ENCODE measurements at places on chromosomes 4 and X.

DNA sequence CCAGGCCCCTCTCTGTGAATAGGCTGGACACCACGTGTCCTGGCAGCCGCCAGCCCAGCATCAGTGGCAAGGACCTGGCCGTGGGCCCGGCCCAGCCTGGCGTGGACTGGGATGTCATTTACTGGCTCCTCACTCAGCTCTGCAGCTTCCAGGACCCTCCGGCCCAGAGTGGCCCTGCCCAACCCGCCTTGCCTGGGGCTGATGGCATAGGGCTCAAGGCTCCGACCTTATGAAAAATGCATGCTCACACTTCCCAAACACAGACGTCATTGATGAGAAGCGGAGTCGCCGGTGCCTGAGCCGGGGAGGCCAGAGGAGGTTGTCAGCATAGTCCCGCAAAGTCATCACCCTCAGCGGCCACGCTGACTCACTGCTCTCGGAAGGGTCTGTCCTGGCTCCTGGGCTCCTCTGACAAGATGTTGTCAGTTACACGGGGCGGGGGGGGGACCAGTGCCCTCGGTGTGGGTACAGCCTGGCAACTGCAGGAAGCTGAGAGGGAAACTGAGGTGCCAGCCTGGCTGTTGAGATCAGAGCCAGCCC is 14.3 kb downstream of the CFAP99 start:
- peak; percentile 53 for DNase-seq

GRCh38 chr4:163846008-163846407 is 351.5 kb downstream of the TMA16 start:
- no peak for DNase-seq

GRCh38 chrX:130893356-130894085 is 9.5 kb downstream of the ENOX2 start:
- DNase-seq = no peak

- no peak for DNase-seq
Measured at GRCh38 chrX:133249266-133250058, 31.3 kb upstream of the TFDP3 start.

- no peak for DNase-seq
Measured at GRCh38 chr4:7799736-7800135, 139.9 kb downstream of the AFAP1 start.

- no peak for DNase-seq
Measured at GRCh38 chrX:11239230-11239629, 54.0 kb upstream of the AMELX start.

DNA sequence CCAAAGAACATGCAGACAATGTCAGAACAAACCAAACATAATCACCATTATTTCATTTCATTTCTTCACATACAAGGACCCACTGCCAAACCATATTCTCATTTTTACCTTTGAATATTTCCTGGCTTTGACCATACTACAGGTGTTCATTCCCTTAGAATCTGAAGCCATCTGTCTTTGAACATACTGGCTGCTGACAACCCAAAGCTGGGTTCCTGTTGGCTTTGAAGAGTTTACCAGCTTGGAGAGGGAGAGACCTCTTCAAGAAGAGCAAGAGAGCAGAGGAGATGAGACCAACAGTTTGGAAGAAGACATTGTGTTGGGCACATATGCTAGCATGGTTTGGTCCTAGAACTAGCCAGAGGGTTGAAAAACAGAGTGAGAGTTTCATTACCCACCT is 145.6 kb upstream of the KCNIP4 start:
- no peak for DNase-seq

- DNase-seq = no peak
Measured at GRCh38 chr4:169254546-169254983, 16.2 kb downstream of the SH3RF1 start.

DNA sequence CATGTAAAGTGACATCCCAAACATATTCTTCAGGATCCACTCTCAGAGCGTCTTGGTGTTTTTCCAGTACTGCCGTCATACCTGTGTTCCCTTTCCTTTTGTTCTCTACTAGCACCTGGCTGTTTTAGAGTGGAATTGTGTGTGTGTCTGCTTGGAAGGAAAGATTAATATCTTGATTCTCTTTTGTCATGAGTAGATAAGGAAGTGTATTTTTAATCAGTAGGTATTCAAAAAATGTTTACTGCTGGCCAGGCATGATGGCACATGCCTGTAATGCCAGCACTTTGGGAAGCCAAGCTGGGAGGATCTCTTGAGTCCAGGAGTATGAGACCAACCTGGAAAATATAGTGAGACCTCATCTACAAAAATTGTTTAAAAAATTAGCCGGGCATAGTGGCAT is 198.8 kb downstream of the CBR4 start:
- DNase-seq = no peak

DNA sequence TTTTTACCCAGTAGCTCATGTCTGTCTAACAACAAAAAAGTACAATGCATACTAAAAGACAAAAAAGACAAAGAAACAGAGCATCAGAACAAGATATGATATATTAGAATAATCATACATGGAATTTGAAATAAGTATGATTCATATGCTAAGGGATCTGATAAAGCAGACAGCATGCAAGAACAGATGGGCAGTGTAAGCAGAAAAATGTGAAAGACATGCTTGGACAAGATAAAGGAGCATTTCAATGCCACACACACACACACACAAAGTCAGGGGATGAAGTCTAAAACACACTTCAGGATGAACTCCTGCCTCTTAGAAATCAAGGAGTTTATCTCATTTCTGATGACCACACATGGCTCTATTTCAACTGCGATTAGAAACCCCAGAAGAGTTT is 649.6 kb upstream of the NDST4 start:
- no peak for DNase-seq

DNA sequence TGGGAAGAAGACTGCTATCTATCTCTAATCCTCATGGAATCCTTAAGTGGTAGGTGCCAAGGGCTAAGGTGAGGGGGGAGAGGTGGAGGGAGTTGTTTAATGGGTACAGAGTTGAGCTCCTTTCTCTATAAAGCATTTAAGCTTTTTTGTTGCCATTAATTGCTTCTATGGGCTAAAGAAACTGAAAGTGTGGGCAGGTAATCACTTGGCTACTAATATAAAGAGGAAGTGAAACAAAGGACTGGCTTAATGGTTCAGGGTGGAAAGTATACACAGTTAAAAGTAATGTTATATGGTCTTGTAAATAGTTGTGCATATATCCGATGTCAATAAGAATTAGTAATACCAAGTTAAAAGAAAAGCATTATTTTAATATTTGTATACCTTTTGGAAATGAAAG is 83.9 kb downstream of the POLA1 start:
- no peak for DNase-seq

DNA sequence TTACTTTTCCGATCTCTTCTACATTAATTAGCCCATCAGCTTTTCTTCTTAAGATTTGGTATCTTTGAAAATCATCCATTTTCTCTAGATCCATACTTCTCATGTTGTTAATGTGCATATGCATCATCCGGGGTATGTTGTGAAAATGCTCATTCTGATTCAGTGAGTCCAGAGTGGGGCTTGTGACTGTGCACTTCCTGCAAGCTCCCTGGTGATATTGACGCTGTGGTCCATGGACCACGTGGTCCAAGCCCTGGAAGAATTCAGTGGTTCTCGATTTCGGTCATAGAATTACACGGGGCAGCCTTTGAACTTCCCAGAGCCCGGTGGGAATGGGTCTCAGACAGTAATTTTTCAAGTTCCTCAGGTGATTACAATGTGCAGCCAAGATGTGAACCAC is 69.8 kb downstream of the ZFX start:
- no peak for DNase-seq

DNA sequence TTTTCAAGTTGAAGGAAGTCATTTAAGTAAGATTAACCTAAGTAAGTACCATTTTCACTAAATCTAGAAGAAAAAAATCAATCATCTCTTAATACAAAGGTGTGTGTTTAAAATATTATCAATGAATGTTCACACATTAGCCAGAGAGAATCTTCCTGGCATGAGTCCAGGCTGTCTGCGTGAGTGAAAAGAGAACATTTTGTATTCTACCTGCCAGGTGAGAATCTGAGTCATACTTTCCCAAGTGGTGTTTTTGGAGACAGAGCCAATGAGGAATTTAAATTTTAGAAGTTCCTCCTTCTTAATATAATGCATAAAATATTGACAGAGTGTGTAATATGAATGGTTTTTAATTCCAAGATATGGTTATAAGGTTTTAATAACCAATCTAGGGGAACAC is 371.8 kb upstream of the NR3C2 start:
- DNase-seq = no peak

- DNase-seq = no peak
Measured at GRCh38 chr4:43357252-43357974, 464.9 kb downstream of the GRXCR1 start.

DNA sequence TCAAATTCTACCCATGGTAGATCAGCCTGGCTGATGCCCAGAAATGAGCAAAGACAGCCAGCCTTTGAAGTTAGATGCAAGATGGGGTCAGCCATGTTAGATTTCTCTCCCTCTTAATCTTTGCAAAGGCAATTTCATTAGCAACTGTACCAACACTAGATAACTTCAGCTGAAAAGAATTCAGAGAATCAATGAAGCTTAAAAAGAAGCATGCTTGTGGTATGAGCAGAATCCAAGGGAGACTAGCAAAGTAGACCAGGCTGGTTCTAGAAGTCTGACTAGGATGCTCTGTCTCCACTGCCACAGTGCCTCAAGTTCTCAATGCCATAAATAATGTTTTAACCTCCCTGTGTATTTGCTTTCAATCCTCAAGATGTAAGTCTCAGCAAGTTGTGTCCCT is 247.3 kb downstream of the SLC7A11 start:
- no peak for DNase-seq

GRCh38 chrX:115940888-115941332 is 229.6 kb upstream of the AGTR2 start:
- no peak for DNase-seq

GRCh38 chr4:3775576-3775975 is 9.4 kb downstream of the ADRA2C start:
- DNase-seq = no peak

DNA sequence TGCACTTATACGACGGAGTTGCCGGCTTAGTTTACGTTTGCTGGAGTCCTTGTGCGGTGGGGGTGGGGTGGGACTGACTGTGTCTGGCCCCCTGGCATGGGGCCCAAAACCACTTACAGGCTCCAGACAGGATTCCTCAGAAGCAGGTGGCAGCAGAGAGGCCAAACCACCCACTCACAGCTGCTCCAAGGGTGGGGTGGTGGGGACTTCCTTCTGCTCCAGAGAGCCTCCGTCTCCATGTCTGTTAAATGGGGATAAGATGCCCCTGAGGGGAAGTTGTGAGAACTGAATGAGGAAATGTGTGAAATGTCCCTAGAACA is 36.7 kb downstream of the PSAPL1 start:
- DNase-seq = no peak

GRCh38 chr4:142473218-142473959 is 372.7 kb downstream of the INPP4B start:
- DNase-seq = no peak

GRCh38 chr4:160563552-160564282 is 1460.8 kb downstream of the RAPGEF2 start:
- DNase-seq = no peak

DNA sequence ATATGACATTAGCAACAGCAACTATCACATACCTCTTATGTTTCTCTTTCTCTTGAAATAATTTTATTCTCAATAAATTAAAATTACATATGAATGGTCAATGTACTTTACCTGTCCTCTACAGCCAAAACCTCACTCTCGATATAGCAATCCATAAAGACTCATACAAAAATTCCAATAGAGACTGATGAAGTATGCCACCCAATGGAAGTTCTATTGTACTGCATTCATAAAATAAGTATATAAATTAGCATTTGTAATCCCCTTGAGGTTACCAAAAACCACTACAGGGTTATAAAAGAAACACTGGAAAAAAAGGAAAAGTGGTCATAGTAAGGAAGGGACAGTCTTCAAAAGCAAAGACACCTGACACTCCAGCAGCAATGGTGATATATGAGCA is 32.8 kb downstream of the CLDN2 start:
- no peak for DNase-seq

DNA sequence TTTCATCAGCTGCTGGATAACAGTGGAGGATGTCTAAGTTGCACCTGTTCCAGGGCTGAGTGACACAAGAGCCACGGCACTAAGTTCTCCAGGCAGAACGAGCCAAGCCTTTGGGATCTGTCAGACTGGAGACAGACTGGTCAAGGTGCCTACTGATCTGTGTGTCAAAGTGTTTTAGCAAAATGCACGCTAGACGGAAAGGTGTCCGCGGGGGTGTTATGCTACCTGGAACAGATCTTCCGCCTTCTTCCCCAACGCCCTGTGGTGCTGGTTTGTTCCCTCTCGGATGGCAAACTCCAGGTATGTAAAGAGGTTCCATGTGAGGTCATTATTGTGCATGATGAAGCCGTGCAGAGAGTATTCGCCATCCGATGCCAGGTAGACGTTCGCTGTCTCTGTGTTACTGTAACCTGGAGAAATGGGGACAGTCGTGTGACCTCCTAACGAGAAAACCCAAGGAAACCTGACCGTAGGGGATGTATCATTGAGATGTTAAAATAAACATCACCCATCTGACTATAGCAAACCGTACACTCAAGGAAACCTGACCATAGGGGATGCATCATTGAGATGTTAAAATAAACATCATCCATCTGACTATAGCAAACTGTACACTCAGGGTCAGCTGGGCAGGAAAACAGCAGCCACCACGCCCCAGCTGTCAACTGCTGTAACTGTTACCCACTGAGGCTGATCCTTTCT is 29.7 kb upstream of the SLC25A6 start:
- DNase-seq = no peak

GRCh38 chr4:35649011-35649410 is 595.3 kb downstream of the ARAP2 start:
- DNase-seq = no peak

DNA sequence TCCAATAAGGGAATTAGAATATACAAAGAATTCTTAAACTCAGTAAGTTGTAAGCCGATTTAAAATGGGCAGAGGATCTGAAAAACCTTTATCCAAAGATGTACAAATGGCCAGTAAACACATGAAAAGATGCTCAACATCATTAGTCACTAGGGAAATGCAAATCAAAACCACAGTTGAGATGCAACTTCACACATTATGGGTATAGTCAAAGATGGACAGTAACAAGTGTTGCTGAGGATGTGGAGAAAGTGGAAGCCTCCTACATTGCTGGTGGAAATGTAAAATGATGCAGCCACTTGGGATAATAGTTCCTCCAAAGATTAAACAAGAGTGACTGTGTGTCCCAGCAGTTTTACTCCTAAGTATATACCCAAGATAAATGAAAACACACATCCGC is 32.6 kb downstream of the RS1 start:
- no peak for DNase-seq

DNA sequence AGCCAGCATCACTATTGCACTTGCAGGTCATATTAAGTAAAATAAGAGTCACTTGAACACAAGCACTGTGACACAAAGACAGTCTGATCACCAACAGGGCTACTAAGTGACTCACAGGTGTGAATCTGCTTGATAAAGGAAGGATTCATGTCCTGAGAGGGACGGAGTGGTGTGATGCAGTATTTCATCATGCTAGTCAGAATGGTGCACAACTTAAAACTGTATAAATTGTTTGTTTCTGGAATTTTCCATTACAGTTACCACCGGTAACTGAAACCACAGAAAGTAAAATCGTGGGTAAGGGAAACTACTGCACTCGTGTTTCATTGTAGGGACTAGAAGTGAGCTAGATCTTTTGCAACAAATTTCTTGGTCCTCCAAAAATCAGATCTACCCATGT is 109.7 kb downstream of the ELOVL6 start:
- DNase-seq = no peak

Data from H54 (cell line).